Activated naive CD4-positive, alpha-beta T cell treated with anti-CD3 and anti-CD28 coated beads, Interleukin-2, amount 10 ng/mL, durations not matched to agents 7 days and 5 days (primary cell): ENCODE measurements at places on chromosomes 11 and 22.

GRCh38 chr11:31782257-31782656 is 28.9 kb downstream of the PAX6 start:
- no peaks in the 10 kb centered on the region for H3K4me1 ChIP-seq
- DNase-seq: no peak
- no peaks in the 10 kb centered on the region for H3K36me3 ChIP-seq
- no peaks in the 10 kb centered on the region for H3K27me3 ChIP-seq
- no peak overlapping the region for H3K27ac ChIP-seq

GRCh38 chr11:120482149-120482548 is 29.4 kb upstream of the GRIK4 start:
- H3K4me3 ChIP-seq: no peak overlapping the region
- DNase-seq: no peak
- no peaks in the 10 kb centered on the region for H3K27me3 ChIP-seq
- no peaks in the 10 kb centered on the region for H3K36me3 ChIP-seq

GRCh38 chr11:20310137-20310536 is 53.4 kb upstream of the HTATIP2 start:
- H3K4me1 ChIP-seq: no peaks in the 10 kb centered on the region
- H3K36me3 ChIP-seq: no peaks in the 10 kb centered on the region

DNA sequence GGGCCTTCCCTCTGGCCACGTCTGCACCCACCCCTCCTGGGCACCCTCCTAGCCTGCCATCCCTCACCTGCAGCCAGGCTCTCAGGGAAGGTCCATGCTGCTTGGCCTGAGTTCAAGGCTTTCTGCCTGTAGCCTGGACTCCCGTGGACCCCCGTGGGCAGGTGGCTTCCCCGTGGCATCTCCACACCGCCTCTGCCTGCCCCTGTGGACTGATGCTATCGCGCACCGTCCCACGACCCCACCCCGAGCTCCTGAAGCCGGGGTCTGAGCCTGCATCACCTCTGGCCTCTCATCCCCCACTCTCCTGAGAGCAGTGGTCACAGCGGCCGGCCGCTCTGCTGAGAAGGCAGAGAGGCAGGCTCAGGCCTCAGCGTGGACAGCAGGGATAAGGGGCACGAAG is 4.5 kb downstream of the IFITM5 start:
- DNase-seq: no peak
- H3K36me3 ChIP-seq: peaks cover 18% of the 10 kb centered on the region
- H3K27ac ChIP-seq: no peak overlapping the region
- H3K27me3 ChIP-seq: peaks cover 12% of the 10 kb centered on the region
